ENCODE measurements at places on chromosomes 11 and 22. TPM values are rescaled to one million over a fixed set of nuclear protein-coding genes. Genes with fewer than 3 reads are reported as not detected.

The MRGPRX4 gene
- not detected for total RNA-seq

The SCGB2A2 gene
- not detected for total RNA-seq

The GRIA4 gene
- total RNA-seq: 144 TPM

The CPT1B gene
- total RNA-seq: 112 TPM

The GPHA2 gene
- total RNA-seq: not detected

The POU2AF3 gene
- total RNA-seq: 4.1 TPM

The SNX32 gene
- total RNA-seq: 6.8 TPM

The OR51E2 gene
- total RNA-seq: 0.11 TPM

The FEN1 gene
- total RNA-seq: 20.3 TPM

The IL17REL gene
- 0.31 TPM for total RNA-seq

The CASP5 gene
- not detected for total RNA-seq

The DERL3 gene
- 24.8 TPM for total RNA-seq

The SLC22A8 gene
- not detected for total RNA-seq

The PMM1 gene
- total RNA-seq: 25.8 TPM

The OR8G5 gene
- not detected for total RNA-seq

The GANAB gene
- 342 TPM for total RNA-seq

The C11orf42 gene
- total RNA-seq: not detected

The NOX4 gene
- 17.9 TPM for total RNA-seq

The MAPK8IP1 gene
- total RNA-seq: 12.7 TPM

The PYGM gene
- 7.6 TPM for total RNA-seq

The SYT8 gene
- 1.2 TPM for total RNA-seq

The TREH gene
- not detected for total RNA-seq

The CLCF1 gene
- total RNA-seq: 5.9 TPM

The TP53I11 gene
- total RNA-seq: 73.1 TPM

The IFITM10 gene
- 2.2 TPM for total RNA-seq

The SESN3 gene
- 123 TPM for total RNA-seq

The CREB3L1 gene
- 36.3 TPM for total RNA-seq

The IL18BP gene
- 20.9 TPM for total RNA-seq

The DYNC2H1 gene
- 18.0 TPM for total RNA-seq

The LRRN4CL gene
- 1.6 TPM for total RNA-seq

The CSF2RB gene
- 0.56 TPM for total RNA-seq

The TP53AIP1 gene
- total RNA-seq: 0.47 TPM

The GAL gene
- 0.66 TPM for total RNA-seq

The TBX10 gene
- not detected for total RNA-seq

The RASD2 gene
- 0.14 TPM for total RNA-seq

The SYT12 gene
- 0.24 TPM for total RNA-seq

The GRK2 gene
- total RNA-seq: 46.4 TPM

The FAM180B gene
- 0.36 TPM for total RNA-seq

The FOLR3 gene
- not detected for total RNA-seq

The MFNG gene
- 0.83 TPM for total RNA-seq

The KRTAP5-9 gene
- 0.62 TPM for total RNA-seq

The MGAT3 gene
- 45.3 TPM for total RNA-seq

The MMP27 gene
- not detected for total RNA-seq

The OR9G4 gene
- total RNA-seq: not detected

Data from mesothelial cell of epicardium (in vitro differentiated cells).